ENCODE measurements at places on chromosomes 2 and 18. TPM values are rescaled to one million over a fixed set of nuclear protein-coding genes. Genes with fewer than 3 reads are reported as not detected.

AQP4 gene
- polyA plus RNA-seq: 1.6 TPM

DNA sequence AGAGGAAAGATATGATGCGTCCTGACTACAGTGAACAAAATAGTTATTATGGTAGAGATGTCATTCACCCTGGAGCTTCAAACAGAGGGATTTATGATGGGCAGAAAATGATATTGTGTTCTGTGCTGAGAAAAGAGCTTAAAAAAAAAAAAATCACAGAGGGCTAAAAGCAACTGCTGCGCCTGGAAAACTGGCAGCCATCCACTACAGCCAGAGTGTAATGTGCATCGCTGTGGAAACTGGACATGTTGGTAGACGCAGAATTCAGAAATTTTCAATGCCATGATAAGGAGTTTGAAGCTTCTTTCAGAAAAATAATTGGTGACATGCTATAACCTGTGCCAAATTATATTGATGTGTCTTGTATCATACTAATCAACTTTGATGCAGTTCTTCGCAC, 122.9 kb upstream of the SOX11 start:
- DNase-seq: no peak

DNA sequence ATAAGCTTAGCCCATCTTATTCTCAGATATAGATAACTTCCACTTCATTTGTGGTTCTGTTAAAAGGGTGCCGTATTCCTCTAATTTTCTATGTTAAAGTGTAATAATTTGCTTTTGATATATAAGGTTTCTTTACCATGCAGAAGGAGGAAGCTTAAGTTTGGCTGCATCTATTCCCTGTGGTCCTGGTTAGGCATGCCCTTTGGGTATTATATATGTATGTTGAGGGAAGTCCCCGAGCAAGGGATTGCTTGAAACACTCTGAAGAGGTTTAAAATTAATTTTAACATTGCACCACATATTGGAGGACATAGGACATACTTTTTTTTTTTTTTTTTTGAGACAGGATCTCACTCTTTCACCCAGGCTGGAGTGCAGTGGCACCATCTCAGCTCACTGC, 16.9 kb upstream of the MYO1B start:
- no peak for DNase-seq

- no peak for DNase-seq
These were observed 111.8 kb downstream of the UGGT1 start for GRCh38 chr2:128202791-128203190.
